GM04503 (cell line): ENCODE measurements at places on chromosomes 6 and 20.

- no peak for DNase-seq
These were observed 1.5 kb downstream of the LIN28B start for GRCh38 chr6:104958178-104959025.

DNA sequence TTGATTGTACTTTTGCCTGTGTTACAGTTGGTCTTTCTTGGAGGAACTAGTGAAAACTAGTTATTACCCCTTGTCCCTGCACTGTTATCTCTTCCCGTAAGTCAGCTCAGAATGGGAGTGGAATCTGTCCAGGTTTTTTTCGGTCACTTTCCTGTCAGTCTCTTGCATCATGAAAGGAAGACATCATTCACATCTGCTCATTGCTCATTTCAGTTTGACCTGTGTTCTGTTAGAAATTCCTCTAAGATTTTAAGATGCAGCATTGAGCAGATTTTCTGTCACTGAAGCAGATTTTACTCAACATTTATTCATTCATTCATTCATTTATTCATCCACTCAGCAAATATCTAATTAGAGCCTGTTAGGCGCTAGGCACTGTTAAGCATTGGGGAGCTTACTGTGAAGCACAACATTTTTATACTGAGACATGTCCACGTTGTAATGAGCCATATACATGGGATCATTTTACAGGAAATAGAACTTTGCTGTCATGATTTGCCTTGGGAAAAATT lies 33.1 kb upstream of the HINT3 start:
- DNase-seq, result no peak

GRCh38 chr20:46190478-46191167 lies 72.5 kb downstream of the CD40 start:
- DNase-seq, result no peak

GRCh38 chr6:29680416-29680815 lies 536 bp downstream of the ZFP57 start:
- no peak for DNase-seq

DNA sequence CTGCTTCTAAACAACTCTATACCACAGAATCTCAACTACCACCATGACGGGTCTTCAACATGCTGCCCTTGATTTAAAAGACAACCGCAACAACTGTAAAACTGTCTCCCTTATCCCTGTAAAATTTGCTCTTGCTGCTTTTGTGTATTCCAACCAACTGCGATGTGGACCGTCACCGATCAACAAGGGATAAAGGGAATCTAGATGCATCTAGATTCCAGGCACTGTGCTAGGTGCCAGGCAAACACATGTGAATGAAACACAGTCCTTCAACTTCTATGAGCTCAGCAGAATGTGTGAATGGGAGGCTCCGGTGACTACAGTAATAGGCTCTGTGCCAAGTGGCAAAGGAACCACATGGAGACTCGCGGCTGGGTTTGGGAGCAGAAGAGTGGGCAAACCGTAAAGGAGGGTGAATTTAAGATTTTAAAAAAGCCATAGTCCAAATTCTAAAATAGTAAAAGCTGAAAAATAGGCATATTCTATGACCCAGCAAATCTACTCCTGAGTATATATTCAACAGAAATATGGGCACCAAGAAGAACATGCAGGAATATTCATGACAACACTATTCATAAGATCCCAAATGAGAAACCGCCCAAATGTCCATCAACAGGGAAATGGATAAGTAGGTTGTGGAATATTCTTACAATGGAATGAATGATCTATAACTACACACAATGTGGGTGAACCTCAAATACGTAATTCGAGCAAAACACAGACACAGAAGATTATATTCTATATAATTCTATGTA lies 3.7 kb upstream of the PRND start:
- no peak for DNase-seq

DNA sequence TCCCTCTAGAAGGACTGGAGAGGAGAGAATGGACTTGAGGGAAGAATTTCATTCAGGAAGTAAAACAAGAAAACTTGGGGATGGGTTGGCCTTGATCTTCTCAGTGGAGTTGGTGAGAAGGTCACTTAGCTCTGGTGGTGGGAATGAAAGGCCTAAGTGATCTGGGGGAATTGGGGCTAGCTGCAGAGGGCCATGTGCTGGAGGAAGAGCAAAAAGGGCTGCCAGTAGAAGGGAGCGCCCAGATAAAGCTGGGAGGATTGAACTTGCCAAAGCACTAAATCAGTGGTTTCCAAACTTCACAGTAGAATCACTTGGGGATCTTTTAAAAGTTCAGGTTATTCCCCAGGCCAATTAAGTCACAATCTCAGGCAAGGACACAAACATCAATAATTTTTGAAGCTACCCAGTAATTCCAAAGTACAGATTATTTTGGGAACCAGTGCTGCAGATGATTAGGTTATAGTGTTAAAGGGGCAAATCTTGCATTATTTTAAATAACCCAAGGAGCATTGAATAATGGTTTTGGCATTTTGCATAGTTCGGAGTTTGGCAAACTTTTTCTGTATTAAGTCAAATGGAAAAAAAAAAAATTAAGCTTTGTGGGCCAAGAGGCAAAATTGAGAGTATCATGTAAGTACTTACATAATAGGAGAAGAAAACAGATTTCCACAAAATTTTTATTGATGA lies 36.5 kb upstream of the RFPL4B start:
- no peak for DNase-seq

DNA sequence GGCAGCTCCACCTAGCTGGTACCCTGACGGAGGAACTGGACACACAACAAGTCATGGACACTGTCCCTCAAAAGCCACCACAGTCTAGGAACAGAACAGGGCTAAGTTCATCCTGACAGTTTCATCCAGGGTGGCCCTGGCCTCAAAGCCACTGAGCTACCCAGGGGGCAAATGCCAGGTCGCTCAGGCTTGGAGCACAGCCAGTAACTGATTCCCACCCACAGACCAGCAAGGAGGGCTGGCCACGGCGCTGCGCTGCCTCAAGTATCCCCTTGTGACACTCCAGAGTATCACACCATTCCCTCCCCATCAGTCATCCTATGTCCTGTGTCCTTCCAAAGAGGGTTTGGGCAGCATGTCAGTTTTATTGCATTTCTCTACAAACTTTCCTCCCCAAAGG lies 72.2 kb downstream of the GINS1 start:
- no peak for DNase-seq

GRCh38 chr20:40160097-40160550 lies 528.9 kb downstream of the MAFB start:
- DNase-seq, result peak; percentile 1

DNA sequence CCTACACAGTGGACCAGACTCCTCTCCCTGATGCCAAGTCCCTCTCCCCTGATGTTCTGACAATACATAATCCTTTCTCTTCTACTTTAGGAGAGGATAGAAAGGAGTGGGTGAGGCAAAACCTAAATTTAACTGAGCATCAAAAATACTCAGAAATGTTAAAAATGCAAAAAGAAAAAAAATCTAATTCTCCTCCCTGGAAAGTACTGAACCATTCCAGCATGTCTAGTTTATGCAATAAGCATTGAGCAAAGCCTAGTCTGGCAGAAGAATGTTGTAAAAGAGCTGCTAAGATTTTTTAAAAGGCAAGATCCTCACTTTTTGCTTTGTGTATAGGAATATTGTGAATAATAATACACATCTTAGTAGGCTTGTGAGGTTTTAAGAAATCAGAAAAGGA lies 116.6 kb upstream of the STXBP5 start:
- no peak for DNase-seq

GRCh38 chr6:69155467-69155866 lies 520.4 kb downstream of the ADGRB3 start:
- no peak for DNase-seq

- DNase-seq, result no peak
These were observed 2.2 kb downstream of the SULF2 start for GRCh38 chr20:47782920-47783552.

DNA sequence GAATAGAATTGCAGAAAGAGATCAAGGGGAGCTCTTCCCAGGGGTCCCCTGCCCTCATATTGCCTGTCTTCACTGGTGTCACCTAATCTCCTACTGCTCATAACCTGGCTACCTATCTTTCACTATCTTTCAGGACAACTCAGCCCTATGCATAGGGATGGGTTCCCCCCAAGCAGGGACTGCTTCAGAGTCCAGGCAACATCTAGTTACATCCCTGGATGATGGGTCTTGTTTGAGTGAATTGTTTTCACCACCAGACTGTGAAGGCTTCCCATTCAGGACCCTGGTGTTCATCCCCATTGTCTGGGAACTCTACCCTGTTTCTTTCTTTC lies 850 bp upstream of the HECA start:
- DNase-seq, result no peak

GRCh38 chr6:104896914-104897313 lies 37.2 kb upstream of the HACE1 start:
- no peak for DNase-seq

- no peak for DNase-seq
These were observed 22.0 kb upstream of the SIRPD start for GRCh38 chr20:1579488-1579887.

DNA sequence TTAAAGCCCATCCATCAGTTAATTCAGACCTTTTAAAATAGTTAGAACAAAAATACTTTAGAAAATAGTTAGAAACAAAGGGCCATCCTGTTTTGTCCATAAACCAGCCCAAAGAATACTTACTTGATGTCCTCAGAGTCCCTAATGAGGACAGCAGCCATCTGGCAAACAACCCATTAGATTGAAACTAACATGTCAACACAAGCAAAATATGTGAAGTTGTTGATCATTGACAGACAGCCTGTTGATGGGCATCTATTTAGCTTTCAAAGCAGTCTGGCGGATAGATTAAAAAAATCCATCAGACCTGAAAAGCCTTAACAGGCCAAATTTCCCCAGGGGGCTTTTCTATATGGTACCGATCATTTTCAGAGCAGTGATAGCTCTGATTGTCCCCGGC lies 154.2 kb upstream of the TSHZ2 start:
- no peak for DNase-seq

GRCh38 chr6:144644776-144645175 lies 359.6 kb downstream of the UTRN start:
- DNase-seq, result no peak

- DNase-seq, result no peak
These were observed 26.4 kb downstream of the CRISP1 start for GRCh38 chr6:49839957-49840356.

DNA sequence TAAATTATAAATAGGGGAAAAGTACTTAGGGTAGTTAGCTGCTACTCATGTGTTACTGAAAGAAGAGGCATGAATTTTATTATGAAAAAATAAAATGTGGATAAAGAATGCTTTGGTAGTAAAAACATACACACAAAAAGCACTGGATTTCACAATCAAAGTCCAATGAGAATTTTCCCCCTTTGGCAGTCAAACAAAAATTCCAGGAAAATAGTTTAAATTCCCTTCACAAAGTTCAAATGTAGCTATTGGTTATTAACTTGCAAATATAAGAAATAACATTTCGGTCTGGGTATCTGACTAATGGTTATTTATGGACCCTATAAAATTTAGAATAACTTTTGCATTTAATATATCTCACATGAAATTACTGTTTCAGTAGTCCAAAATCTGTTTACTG lies 210.4 kb downstream of the FOXC1 start:
- DNase-seq, result peak; percentile 63

DNA sequence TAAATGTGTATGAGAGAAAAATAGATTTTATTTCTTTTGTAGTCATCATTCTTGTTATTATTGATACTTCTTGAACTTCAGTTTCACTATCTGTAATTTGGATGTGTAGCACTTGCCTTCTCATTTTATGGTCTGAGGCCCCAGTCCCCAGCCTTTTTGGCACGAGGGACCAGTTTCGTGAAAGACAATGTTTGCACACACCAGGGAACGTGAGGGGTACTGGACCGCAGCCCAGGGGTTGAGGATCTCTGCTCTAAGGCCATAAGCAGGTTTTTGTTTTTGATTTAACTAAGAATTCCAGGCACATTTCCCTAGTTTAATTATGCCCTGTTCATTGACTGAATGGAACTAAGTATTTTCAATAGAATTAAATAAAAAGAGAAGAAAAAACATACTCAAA lies 261.5 kb downstream of the BMP2 start:
- DNase-seq, result no peak

DNA sequence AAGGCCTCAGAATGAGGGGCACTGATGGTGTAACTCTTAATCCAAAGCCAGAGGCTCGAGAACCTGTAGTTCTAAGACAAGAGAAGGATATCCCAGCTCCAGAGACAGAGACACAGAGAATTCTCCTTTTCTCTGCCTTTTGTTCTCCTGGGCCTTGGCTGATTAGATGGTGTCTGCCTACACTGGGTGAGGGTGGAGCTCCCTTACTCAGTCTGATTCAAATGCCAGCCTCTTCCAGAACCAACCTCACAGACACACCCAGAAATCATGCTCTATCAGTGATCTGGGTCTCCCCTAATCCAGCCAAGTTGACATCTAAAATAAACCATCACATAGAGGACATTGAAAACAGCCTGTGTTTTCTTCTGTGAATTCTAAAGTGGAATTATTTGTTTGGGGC lies 68.0 kb upstream of the SMIM28 start:
- no peak for DNase-seq
